ENCODE measurements at places on chromosomes 13 and 19.

GRCh38 chr19:8337728-8338127 lies 5.3 kb downstream of the KANK3 start:
- no peak for DNase-seq

DNA sequence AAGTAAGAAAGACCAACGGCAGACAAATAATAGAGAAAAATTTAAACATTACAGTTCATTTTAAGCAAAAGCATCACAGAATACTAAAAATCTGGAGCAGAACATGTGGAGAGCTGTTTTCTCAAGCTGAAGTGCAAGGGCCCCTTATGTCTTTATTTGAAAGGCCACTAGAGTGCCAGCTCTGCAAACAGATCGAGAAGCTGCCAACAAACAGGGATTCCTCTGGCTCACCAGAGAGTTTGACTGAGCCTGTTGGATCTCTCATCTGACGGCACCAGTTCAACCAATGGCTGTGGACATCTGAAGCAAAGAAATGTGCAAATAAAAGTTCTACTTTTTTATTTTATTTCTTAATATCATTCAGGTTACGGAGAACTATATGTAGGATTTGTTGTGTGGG lies 119.7 kb downstream of the COL4A2 start:
- no peak for DNase-seq

DNA sequence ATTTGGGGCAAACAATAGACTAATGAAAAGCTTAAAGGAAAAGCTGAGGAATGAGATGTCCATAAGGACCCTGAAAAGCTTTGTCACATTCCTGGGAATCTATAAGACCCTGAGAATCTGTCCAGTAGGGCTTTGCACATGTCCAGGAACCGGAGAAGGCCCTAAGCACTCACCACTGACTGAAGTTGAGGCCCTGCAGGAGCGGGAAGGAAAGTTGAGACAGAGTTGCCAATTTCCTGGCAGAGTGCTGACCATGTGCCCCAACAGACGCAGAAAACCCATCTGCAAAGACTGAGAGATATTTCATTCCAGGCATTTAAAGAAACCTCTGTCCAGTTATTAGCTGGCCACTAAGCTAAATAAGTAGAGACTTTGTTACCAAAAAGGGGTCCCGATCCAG lies 890.5 kb downstream of the UQCRFS1 start:
- DNase-seq, result no peak

DNA sequence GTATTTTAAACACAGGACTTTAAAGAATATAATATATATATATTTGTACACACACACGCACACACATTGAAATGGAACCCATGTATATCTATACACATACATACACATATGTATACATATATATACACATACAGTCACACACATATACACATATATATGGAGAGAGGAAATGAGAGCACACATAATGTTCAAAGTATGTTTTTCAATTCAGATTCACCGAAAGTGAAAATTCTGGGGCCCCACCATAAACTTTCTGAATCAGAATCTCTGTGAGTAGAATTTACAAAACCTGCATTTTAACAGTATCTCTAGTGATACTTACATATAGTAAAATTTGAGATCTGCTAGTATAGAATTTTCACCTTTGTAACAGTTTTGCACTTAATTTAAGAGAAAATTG lies 60.4 kb upstream of the OBI1 start:
- DNase-seq, result no peak

- DNase-seq, result no peak
Measured at GRCh38 chr13:21849323-21849722, 178.4 kb downstream of the FGF9 start.

DNA sequence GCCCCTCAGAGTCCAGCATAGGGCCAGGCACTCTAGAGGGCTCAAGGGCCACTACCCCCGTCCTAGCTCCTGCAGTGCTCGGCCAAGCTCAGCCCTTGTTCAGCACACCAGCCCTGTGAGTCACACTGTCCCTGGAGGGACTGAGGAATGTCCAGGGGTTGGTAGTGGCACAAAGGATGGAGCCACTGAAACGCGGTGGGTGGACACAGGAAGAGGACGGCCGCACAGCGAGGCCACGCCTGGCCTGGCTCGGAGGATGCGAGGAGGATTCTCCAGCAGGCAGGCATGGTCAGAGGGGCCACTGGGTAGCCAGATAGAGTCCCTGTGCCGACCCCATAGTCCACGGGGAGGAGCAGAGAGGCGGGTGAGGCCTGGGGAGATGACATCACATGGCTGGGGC lies 45.7 kb downstream of the C1QTNF9 start:
- no peak for DNase-seq

- no peak for DNase-seq
Measured at GRCh38 chr13:23268441-23268840, 87.7 kb downstream of the SGCG start.

DNA sequence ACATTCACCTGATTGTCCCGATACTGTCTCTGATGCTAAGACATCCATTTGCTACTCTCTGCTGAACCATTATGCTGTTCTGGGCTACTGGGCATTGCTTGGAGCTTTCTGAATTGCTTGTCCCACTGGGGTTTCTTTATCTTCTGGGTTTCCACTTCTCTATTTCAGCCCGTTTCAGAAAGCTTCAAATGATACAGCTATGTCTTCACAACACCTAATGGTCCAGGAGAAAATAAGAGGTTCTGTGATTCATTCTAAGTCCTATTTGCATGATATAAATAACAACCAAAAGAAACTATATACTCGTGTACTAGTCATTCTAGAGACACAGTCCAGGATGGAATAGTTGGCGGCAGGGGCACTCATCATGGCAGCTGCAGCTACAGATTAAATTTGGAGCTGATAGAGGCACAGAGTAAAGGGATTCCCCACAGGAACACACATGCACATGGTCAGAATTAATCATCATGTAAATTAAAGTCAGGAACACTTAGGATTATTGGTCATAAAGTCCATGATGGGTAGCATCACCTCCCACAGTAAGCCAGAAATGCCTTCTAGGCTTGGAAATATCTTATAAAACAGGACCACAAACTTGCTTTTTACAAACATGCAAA lies 33.3 kb upstream of the SCEL start:
- no peak for DNase-seq

DNA sequence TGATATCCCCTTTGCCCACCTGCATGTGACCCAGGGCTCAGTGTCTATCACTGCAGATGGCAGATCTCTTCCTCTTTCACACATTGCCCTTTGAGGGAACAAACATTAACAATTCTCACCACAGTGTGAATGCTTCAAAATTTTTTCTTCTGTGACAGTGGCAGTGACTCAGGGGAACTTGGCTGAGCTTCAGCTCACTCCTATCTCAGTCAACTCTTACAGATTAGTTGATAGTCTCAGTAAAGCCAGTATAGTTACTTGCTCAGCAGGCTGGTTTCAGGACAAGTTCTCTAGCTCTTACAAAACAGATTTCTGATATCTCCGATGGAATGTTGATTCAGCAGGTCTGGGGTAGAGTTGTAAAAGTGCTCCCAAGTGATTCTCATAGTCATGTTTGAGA lies 166.9 kb downstream of the DLEU7 start:
- DNase-seq, result peak; percentile 41

- DNase-seq, result no peak
Measured at GRCh38 chr19:48396016-48396823, 2.8 kb downstream of the GRIN2D start.

DNA sequence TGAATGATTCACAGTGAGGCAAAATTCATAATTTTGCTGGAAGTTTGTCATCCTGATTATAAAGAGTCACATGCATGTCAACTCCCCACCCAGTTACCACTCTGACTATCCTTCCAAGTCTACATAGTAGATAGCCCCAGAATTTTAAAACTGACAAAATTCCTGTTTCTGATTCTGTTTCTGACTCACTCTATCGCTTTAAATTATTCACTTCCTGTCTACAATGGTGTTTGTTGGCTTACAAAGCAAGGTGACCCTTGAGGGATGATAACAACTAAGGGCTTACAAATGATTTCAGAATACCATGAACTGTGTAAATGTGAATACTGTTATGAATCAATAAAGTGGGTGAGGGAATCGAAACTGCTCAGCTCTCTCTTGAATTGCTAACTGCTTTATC lies 98.7 kb upstream of the KL start:
- DNase-seq, result no peak

GRCh38 chr13:33322965-33323668 lies 37.6 kb upstream of the STARD13 start:
- DNase-seq, result no peak

GRCh38 chr19:46626446-46626845 lies 1.6 kb upstream of the PTGIR start:
- no peak for DNase-seq

- no peak for DNase-seq
Measured at GRCh38 chr13:21040120-21040826, 21.1 kb downstream of the LATS2 start.

All from fibroblast of skin of left quadriceps (primary cell).